Cerebellar nuclear complex (tissue), 1 donor: ENCODE measurements at places on chromosomes 1 and 21.

GRCh38 chr1:207823880-207824566, 72.2 kb downstream of the CD46 start:
- DNase-seq: peak; percentile 55

GRCh38 chr1:92538048-92538412, 51.3 kb upstream of the GFI1 start:
- no peak for DNase-seq

DNA sequence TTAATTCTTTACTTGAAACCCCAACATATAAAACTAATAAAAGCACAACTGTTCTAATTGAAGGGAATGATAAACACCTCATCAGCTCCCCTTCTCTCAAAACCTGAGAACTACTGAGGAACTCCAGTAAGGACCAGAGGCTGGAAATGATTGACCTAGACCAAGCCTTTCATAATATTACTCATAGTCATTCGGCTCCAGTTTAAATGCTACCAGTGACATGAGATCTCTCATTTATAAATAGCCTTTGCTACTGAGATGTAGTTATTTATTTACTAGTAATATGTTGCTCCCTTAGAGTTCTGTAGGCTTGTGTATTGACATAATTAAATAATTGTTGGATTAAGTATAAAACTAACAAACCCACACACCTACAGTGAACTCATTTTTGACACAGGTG, 209.8 kb upstream of the PRMT6 start:
- no peak for DNase-seq

- DNase-seq: no peak
These were observed 60.5 kb upstream of the HP1BP3 start for GRCh38 chr1:20847611-20848080.

GRCh38 chr1:9093581-9093980, 24.1 kb upstream of the SLC2A5 start:
- DNase-seq: no peak

GRCh38 chr1:86596741-86597290, 49.9 kb downstream of the CLCA4 start:
- DNase-seq: no peak

DNA sequence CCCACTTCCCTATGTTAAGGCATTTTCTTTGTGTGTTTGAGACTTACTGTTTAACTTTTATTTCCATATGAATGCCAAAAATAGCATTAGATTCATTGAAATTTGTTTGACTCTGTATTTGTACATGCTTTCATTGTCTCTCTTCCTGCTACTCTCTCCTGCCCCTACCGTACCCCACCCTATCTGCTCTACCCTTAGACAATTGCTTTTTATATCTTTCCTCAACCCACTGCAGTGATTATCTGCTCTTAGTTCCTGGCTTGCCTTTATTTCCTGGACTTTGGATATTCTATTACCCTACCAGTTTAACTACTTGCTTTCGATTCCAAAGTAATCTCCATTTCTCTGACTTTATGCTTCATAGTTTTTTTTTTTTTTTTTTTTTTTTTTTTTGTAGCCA, 10.5 kb downstream of the RAVER2 start:
- no peak for DNase-seq

DNA sequence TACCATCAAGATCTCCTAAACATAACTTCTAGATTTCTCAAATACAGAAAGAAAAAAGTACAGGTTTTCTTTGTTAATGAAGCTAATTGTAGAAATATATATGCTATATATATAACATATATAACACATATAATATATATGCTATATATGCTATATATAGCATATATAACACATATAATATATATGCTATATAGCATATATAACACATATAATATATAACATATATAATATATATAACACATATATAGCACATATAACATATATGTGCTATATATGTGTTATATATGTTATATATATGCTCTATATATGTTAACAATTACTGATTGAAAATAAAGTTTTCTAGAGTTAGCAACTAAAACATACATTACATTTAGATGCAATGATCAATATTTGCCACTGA, 34.8 kb downstream of the RGS21 start:
- DNase-seq: no peak
